Body of pancreas (tissue), 4 donors: ENCODE measurements at places on chromosomes 6 and 20. TPM values are rescaled to one million over a fixed set of nuclear protein-coding genes. Genes with fewer than 3 reads are reported as not detected.

OGFR gene
- 46.4 TPM for total RNA-seq

PACSIN1 gene
- 0.52 TPM for total RNA-seq

SLC35F1 gene
- under 0.01 TPM for total RNA-seq

FABP7 gene
- not detected for total RNA-seq
